ENCODE measurements at places on chromosomes 5 and 9.

GRCh38 chr9:75131700-75132099 is 43.4 kb downstream of the OSTF1 start:
- no peak for DNase-seq

DNA sequence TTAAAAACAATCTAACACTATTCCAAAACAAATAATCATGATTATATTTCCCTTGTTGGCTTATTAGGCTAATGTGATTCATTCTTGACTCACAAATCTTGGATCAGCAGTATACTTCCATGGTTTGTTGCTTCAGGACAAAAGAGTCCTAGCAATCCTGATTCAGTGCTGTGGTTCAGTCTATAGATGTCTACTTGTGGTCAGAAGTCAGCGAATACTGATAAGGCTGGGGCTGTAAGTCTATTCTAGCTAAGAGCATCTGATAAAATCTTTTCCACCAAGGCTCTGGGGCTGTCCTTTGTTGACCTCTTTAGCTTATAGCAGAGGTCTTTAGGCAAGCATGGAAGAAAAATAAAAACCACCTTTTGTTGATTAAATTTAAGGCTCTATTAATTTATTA is 4.4 kb upstream of the SMIM3 start:
- no peak for DNase-seq

GRCh38 chr5:372996-373709 is 51.6 kb downstream of the AHRR start:
- DNase-seq: no peak

- DNase-seq: no peak
These were observed 43.3 kb downstream of the MCTP1 start for GRCh38 chr5:95241635-95242034.

DNA sequence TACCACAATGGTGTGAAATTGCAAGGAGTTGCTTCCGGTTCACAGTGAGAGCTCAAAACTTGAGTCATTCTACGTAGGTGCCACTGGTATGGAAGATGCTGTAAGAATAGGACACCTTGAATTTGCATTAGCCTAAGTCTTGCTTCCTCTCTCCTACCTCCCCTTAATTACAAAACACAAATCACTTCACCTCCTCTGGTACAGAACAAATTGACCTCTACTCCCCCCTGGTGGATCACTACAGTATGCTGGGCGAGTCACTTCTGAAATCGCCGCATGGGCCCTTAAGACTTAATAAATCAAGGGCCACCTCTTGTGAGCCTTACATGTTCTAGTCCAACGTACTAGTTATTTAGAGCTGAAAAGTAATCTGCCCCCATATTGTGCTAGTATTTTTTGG is 145.3 kb upstream of the SMARCA2 start:
- DNase-seq: peak; percentile 22

DNA sequence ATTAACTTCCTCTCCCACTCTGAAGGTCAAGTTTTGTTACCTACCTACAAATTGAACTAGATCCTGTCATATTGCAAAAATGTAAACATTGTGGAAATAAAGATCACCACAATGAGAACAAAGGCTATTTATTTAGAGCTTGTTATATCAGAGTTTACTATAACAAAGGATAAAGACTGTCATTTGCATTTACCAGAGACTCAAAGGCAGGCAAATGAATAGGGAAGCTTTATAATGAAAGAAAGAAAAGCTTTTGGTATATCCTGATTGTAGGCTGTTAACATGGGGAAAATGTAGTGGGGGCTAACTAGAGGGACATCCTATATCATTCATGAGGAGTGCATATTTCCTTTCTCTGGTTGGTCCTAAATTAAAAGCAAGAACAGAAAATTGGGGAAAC is 403.5 kb upstream of the TYRP1 start:
- no peak for DNase-seq

GRCh38 chr5:179244044-179244443 is 101.2 kb downstream of the ADAMTS2 start:
- no peak for DNase-seq

GRCh38 chr5:75756211-75756610 is 39.0 kb upstream of the POC5 start:
- no peak for DNase-seq

- DNase-seq: no peak
These were observed 88.3 kb downstream of the MAP1B start for GRCh38 chr5:72195581-72195980.

DNA sequence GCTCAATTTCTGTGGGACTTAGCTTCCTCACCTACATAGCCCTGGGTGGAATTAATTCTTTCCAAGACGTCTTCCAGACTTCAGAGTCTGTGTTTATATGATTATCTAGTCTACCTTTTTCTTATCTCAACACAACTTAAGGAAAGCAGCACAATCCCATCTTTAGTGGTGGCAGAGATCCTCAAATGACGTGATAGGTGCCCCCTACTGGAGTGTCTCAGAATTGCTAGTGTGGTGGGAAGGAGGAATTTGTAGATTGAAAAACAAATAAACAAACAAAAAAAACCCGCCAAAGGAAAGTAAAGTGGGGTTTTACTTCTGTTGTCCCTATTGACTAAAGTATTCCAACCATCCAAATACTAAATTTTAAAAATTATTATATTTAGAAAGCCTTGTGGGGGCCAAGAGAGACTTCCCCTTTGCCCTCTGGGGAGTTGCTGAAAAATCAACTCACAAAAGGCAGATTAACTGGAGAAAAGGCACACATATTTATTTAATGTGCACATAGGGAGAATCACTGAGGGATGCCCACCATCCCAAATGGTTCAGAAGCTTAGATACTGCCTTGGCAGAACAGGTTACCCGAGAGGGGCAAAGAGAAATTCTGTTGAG is 283.3 kb downstream of the TMEM167A start:
- peak; percentile 48 for DNase-seq

GRCh38 chr9:98432134-98432533 is 176.7 kb upstream of the TBC1D2 start:
- no peak for DNase-seq

DNA sequence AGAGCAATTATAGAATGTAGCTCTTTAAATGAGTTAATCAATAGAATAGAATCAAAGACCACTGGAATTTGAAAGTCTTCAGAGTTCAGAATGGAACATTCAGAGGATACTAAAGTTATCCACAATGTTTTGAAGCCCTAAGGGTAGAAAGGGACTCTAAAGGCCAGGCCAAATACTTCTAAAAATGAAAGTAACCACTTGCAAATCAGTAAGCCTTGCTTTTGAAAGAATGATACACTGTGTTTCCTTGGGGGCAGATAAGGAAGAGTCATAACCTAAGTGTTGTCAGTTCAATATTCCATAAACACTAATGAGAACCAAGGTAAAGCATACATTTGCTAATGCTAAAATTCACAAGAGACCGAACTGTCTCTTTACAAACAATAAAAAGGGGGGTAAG is 813.5 kb downstream of the PTPRD start:
- no peak for DNase-seq

GRCh38 chr5:13860146-13860545 is 84.3 kb downstream of the DNAH5 start:
- no peak for DNase-seq

DNA sequence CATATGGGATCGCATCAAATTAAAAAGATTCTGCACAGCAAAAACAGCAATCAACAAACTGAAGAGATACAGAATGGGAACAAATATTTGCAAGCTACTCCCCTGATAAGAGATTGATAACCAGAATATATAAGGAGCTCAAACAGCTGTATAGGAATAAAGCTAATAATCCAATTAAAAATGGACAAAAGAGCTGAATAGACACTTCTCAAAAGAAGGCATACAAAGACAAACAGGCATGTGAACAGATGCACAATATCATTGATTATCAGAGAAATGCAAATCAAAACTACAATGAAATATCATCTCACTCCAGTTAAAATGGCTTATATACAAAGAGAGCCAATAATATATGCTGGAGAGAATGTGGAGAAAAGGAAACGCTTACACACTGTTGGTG is 110.6 kb downstream of the PLCXD3 start:
- no peak for DNase-seq

Measured in CD4-positive, alpha-beta T cell treated with Interleukin-15 for 4 hours (primary cell).